ENCODE measurements at places on chromosomes 2 and 18.

GRCh38 chr18:55189972-55190371 lies 230.7 kb upstream of the CCDC68 start:
- DNase-seq = peak; percentile 61

GRCh38 chr2:136281281-136282114 lies 163.5 kb upstream of the CXCR4 start:
- peak; percentile 60 for DNase-seq

- no peak for DNase-seq
These were observed 54.3 kb downstream of the FOXI3 start for GRCh38 chr2:88398180-88398579.

DNA sequence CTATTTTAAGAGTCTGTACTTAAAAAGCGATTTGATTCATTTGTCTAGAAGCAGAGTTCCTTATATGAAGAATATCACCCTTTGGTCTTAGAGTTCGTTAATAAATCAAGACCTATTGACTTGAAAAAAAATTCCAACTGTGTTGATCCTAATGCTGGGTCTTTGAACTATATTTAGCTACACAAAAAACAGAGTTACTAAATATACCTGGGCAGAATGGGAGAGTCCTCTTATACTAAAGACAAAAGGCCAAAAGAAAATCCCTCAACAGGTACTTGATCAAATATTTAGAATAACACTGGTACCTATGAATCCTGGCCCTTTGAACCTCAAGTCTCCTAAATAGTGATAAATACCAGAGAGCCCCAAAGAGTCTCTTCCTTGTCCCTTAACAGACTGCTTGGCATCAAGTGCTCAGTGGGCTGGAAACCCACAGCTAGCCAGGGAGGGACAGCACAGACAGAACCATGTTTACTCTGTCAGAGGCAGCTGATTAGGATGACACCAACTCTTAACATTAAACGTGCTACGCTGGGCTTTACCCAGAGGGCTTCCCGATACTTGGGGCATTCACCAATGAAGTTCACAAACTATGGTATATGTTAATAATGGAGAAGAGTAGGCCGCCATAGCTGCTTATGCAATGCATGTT lies 95.1 kb downstream of the FIGN start:
- peak; percentile 71 for DNase-seq

DNA sequence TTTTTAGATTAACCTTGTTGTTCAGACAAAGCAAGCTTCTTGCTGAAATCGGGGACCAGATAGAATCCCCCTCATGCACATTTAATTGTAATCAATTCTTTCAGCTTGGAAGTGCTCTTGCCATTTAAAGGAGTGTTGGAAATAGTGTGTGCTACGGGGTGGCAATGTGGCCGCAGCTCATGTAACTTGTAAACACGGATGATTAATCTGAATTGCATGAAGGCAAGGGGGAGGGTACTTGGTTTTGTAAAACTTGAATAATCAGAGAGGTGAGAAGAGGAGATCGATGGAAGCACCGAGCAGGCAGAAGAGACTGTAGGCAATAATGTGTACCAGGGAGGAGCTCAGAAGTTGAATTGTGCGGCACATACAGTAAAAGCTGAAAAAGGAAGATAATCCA lies 273.5 kb downstream of the PTGR3 start:
- no peak for DNase-seq

DNA sequence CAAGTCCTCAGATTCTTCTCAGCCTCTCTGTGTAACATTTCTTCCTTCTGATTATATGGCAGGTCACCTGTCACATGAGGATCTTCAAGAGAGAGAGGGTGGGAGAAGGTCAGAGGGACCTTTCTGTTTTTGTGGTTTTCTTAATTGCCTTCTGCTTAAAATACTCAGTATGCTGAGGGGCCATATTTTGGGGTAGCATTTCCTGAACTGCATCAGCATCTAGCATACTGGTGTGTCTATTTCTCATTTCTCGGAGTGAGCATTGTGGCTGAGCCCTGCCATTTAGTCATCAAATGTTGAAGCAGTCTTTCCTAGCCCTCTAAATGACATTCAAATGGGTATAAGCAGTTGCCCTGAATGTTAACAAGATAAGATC lies 162.7 kb downstream of the MYO3B start:
- DNase-seq = no peak

- DNase-seq = no peak
These were observed 42.3 kb downstream of the RPRD1A start for GRCh38 chr18:36025025-36025424.

- no peak for DNase-seq
These were observed 35.3 kb upstream of the FAM98A start for GRCh38 chr2:33634261-33634910.

- DNase-seq = no peak
These were observed 17.1 kb upstream of the OSBPL6 start for GRCh38 chr2:178177066-178177679.

- DNase-seq = no peak
These were observed 148.3 kb downstream of the LAMA3 start for GRCh38 chr18:23837591-23837990.

DNA sequence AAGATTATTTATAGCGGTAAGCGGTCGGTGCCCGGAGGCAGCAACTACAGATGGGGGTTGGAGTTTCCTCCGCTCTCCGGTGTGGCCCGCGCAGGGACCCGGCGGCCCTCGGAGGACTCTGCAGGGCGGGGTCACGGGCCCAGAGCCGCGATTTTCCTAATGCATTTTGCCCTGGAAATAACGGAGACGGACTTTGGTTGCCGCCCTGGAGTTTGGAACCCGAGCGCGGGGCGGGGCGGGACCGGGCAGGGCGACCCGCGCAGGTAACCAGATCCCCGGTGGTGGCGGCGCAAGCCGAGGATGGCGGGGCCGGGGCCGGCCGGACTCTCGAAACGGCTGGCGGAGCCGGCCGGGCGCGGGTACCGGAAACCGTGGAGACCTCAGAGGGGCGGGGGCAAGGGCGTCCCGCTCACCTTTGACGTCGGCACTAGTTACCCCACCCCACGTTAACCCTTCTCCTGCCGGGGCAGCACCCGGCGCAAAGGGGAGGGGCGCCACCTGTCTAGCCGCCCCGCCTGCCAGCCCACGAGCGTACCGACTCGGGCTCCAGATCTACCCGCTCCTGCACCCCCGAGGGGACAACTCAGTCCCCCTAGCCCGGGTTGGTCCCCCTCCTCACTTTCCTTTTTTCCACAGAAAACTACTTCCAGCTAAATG lies 2.9 kb downstream of the CYP26B1 start:
- DNase-seq = peak; percentile 92

GRCh38 chr18:8858888-8859511 lies 153.6 kb downstream of the MTCL1 start:
- no peak for DNase-seq

GRCh38 chr2:100938031-100939026 lies 63.8 kb upstream of the RPL31 start:
- peak; percentile 21 for DNase-seq

GRCh38 chr2:551621-552020 lies 125.6 kb downstream of the TMEM18 start:
- no peak for DNase-seq

DNA sequence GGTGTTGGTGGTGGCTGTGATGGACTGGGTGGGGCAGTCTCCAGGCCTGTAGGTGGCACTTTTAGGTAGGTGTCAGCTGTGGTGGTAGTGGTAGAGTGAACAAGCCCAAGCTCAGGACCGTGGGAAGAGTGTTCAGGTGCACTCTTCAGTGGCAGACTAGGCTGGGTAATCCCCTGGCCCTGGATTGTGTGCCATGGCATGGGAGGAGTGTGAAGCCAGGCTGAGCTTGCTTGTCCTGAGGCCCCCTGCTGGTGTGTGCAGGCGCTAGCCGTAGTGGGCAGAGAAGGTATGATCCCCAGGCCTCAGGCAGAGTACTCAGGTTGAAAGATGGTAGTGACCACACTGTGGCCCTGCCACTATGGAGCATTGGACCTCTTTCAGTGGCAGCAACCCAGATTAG lies 850.3 kb downstream of the DSC3 start:
- DNase-seq = peak; percentile 58

DNA sequence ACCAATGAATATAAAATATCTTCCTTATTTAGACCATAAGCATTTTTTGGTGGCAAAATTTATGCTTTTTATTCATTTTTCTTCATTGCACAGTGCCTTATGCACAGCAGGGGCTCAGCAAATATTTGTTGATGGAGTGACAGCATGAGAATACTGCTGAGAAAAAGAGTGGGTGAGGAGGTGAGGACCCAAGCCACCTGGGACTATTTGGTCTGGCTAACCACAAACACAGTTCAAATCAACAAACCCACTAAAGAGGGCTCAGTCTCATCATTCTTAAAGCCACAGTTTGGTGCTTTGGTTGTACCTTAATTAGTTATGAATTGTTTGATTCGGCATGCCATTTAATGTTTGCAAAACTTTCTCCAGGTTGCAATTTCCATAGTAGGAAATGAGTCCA lies 183.5 kb upstream of the ZNF521 start:
- DNase-seq = no peak

- peak; percentile 87 for DNase-seq
These were observed 96.0 kb downstream of the INHBB start for GRCh38 chr2:120441744-120442471.

GRCh38 chr2:100857915-100858314 lies 38.0 kb downstream of the NPAS2 start:
- DNase-seq = no peak

GRCh38 chr2:160427629-160428404 lies 65.8 kb downstream of the RBMS1 start:
- no peak for DNase-seq

GRCh38 chr2:54572636-54573536 lies 116.8 kb downstream of the SPTBN1 start:
- peak; percentile 51 for DNase-seq

- no peak for DNase-seq
These were observed 135.9 kb upstream of the ARL4C start for GRCh38 chr2:234632527-234633391.

Data from endodermal cell (in vitro differentiated cells).